ENCODE measurements at places on chromosomes 16 and 17.

- DNase-seq = no peak
Measured at GRCh38 chr17:32502013-32502412, 15.2 kb downstream of the CDK5R1 start.

DNA sequence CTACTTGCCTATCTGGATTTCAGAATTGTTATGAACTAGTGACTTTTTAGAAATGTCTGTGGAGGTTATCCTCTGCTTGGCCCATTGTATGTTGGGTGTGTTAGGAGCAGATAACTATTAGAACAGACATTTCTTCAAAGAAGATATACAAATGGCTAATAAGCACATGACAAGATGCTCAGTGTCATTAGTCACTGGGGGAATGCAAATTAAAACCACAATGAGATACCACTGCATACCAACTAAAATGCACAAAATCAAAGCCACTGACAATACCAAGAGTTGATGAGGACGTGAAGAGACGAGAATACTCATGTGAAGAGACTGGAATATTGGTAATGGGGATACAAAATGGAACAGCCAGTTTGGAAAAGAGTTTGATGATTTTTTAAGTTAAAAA, 39.2 kb downstream of the CEP112 start:
- DNase-seq = no peak

GRCh38 chr17:20086416-20087076, 77.4 kb downstream of the SPECC1 start:
- no peak for DNase-seq

- DNase-seq = no peak
Measured at GRCh38 chr17:41614098-41614497, 1.5 kb upstream of the KRT16 start.

DNA sequence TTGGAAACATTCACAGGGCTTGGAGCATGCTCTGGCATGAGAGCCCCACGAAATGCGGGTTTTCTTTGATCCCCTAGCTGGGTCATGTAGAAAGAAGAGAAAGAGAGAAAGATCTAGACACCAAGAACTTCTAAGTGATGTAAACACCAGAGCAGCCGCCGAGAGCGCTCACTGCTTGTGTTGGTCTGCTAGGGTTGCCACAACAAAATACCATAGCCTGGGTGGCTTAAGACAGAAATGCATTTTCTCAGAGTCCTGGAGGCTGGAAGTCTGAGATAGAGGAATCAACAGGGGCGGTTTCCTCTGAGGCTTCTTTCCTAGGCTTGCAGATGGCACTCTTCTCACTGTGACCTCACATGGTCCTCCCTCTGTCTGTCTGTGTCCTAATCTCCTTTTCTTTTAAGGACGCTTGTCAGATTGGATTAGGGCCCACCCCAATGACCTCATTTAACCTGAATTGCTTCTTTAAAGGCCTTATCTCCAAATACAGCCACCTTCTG, 139.5 kb downstream of the CYLD start:
- no peak for DNase-seq

- DNase-seq = no peak
Measured at GRCh38 chr17:55266051-55266957, 1.5 kb downstream of the HLF start.

GRCh38 chr16:86167061-86167460, 268.1 kb downstream of the IRF8 start:
- no peak for DNase-seq

- no peak for DNase-seq
Measured at GRCh38 chr17:59141860-59142259, 13.1 kb downstream of the SKA2 start.

DNA sequence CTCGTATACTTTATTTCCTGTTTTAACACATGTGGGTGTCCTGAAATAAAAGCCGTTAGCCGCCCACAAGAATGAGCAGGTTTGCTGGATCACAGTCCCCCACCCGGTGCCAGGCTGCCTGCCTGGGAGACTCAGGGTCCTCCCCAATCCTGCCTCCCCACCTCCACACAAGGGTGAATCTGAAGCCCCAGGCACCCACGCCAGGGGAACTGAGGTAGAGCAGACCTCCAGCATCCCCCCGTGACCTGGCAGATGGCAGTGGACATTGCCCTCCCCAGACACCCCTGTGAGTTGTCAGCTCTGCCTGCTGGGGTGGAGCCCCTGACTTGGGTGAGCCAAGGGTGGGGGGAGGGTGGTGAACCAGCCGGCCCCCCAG, 114.8 kb downstream of the METRNL start:
- no peak for DNase-seq

GRCh38 chr16:58635502-58635901, 5.9 kb upstream of the CNOT1 start:
- DNase-seq = no peak

All from stimulated activated CD4-positive, alpha-beta T cell treated with anti-CD3 and anti-CD28 coated beads, TNF-alpha, amount 100 ng/mL, for 1 hour (primary cell).